Effector memory CD8-positive, alpha-beta T cell (primary cell): ENCODE measurements at places on chromosomes 16 and 17.

GRCh38 chr16:89618109-89618998 lies 4.9 kb downstream of the DPEP1 start:
- no peak for DNase-seq

DNA sequence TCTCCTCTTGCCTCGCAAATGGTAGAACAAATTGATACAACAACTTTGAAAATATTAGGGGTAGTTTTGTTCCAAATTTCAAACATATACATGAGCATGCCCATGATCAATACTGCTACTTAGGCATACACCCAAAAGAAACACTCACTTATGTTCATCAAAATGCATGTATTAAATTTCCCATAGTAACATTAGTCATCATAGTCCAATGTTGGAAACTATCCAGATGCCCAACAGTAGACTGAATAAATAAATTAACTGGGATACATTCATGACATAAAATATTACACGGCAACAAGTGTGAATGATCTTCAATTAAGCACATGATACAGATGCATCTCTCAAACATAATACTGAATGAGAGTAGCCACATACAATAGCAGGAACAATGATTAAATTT lies 391.6 kb downstream of the CDH11 start:
- no peak for DNase-seq

- no peak for DNase-seq
Observed at GRCh38 chr17:77811521-77811920, 147.0 kb upstream of the TNRC6C start.

GRCh38 chr17:53807286-53807685 lies 15.4 kb upstream of the KIF2B start:
- DNase-seq, result no peak

DNA sequence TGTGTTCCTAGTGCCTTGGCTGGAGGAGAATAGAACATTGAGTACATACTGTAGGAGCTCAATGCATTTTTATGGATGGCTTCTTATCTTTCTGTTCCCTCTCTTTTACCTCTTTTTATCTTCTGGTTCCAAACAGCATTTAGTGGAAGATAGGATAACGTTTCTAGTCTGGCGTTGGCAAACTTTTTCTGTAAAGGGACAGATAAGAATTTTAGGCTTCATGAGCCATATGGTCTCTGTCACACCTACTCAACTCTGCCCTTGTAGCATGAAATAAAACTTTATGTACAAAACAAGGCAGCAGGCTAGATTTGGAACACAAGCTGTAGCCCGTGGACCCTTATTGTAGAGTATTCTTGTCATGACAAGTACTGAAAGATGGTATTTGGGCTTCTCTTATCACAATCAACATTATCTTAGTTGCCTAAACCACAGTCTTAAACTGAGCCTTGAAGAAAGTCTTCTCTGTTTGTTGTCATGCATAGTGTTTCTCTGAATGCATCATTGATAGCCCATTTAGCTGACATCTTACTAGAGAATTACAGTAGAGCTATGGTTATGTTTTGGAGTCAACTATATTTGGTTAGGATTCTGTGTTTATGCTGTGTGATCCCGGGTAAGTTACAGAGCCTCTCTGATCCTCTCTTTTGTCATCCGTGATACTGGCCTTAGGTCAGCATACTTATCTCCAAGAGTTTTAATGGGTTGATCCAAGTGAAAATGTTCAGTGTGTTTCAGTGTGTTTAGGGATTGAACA lies 80.2 kb downstream of the HS3ST4 start:
- DNase-seq, result no peak

DNA sequence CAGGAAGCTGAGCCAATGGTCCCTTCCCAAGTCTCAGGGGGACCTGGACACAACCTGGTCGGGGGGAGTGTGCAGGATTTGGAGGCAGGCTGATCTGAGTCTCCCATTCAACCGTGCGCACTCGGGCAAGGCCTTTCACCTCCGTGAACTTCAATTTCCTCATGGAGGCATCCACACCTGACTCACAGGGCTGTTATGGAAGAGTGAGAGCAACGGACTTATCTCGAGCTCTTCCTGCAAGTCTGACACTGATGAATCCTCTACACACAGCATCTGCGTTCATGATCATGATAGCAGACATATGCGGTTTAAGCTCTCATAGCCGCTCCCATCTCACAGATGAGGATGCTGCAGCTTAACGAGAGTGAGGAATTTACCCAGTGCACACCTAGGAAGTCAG lies 21.6 kb downstream of the TIMM22 start:
- no peak for DNase-seq

GRCh38 chr16:79328402-79329165 lies 272.0 kb downstream of the MAF start:
- no peak for DNase-seq

DNA sequence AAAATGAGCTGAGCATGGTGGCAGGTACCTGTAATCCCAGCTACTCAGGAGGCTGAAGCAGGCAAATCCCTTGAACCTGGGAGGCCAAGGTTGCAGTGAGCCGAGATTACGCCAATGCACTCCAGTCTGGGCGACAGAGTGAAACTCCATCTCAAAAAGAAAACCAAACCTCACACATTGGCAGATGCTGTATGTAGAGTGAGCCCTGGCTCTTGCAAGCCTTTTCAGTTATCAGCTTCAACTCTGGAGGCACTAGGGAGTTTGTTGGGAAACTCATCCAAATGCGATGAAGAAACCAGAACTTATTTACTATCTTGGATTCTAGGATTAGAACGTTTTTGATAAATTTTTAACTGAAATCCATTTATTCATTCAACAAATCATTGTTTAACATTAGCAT lies 56.9 kb upstream of the RASL10B start:
- no peak for DNase-seq

DNA sequence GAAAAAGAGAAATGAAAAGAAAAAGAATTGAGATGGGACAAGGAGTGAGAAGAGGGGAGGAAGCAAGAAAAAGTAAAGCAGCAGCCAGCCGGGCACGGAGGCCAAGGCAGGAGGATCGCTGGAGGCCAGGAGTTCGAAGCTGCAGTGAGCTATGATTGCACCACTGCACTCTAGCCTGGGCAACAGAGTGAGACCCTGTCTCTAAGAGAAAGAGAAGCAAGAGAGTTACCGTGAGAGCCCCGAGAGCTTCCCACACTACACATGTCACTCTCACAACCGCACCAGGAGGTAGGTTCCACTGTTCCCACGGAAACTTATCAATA lies 18.8 kb upstream of the LITAF start:
- DNase-seq, result no peak

GRCh38 chr17:1040216-1040600 lies 43.3 kb downstream of the TIMM22 start:
- no peak for DNase-seq

- no peak for DNase-seq
Observed at GRCh38 chr16:73177729-73178295, 129.9 kb upstream of the ZFHX3 start.

DNA sequence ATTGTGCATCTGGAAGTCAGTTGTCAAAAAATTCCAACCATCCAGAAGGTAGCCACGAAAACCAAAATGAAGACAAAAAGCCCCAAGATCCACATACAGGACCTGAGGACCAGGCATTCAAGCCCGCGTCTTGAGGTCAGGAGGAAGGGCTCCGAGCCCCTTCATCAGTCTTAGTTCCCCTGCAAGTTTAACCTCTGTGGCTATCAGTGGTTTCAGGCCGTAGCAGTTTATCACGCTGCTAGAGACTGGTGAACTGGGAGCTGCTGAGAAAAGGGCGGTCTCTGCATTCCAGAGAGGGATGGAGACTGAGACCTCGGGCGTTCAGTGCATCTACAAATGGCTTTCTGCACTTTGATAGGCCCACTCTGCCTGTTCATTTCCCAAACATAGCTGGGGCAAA lies 70.6 kb downstream of the IRF8 start:
- no peak for DNase-seq

GRCh38 chr17:15269780-15270089 lies 4.6 kb upstream of the PMP22 start:
- no peak for DNase-seq

- no peak for DNase-seq
Observed at GRCh38 chr17:35146214-35146833, 1.3 kb upstream of the UNC45B start.

GRCh38 chr17:15262291-15263205 lies 2.6 kb downstream of the PMP22 start:
- no peak for DNase-seq

DNA sequence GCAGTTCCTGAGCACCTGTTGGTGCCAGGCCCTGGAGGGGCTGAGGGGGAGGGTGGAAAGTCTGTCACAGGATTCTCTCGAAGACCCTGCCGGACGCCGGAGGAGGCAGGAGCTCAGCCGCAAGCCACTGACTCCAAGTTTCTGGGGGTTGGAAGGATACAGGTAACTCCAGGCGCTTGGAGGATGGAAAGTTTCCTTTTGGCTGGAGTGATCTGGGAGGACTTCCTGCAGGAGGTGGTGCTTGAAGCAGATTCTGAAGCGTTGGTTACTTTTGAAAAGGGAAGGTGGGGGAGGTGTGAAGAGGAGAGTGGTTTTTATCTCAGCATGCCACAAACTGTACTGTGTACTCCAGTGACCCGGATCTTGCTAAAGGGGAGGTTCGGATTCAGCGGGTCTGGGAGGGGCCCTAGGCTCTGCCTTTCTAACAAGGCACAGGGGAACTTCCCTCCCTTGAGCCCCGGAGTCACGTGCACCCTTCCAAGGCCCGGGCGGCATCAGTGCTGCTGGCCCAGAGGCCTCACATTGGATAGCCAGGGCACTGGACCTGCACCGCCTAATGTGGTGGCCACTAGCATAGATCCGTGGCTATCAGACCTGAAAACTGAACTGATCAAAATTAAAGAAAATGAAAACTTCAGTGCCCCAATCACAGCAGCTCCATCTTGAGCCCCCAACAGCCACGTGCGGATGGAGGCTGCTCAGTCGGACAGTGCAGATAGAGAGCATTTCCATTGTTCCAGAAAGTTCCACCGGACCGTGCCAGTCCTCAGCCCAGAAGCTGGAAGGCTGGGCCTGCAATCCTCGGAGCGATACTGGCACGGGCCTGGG lies 42.2 kb upstream of the GSE1 start:
- DNase-seq, result peak; percentile 73

GRCh38 chr16:2288726-2289125 lies 20.8 kb upstream of the RNPS1 start:
- DNase-seq, result no peak

DNA sequence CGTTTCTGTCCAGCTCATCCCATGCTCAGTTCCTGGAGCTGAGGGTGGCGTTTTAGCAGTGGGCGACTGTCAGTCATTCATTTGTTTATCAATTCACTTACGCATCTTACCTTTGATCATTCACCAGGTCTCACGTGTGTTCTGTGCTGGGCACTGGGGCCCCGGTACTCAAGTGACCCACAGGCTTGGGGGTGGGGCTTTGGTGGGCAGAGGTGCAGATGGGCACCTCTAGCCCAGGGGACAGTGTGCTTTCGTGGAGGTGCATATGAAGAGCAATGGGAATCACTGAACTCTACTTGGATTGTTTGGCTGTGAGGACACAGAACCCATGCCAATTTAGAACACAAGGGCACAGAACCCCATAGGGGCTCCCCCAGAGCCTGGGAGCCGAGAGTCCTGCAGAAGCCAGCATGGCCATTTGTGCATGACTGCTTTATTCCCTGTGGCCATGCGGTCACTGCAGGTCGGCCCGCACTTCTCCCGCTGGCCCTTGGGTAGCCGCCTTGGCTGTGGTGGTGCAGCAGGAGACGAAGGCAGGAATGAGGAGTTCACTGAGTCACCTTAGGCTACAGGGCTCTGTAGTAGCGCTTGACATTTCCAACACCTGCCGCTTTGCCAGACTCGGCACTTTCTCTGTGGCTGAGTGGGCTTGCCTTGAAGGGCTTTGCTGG lies 144.6 kb downstream of the SNX29 start:
- DNase-seq, result no peak

- DNase-seq, result peak; percentile 57
Observed at GRCh38 chr16:17591655-17592405, 121.1 kb upstream of the XYLT1 start.

GRCh38 chr17:56424543-56425044 lies 168.9 kb upstream of the NOG start:
- DNase-seq, result no peak

- no peak for DNase-seq
Observed at GRCh38 chr16:11402745-11403533, 57.7 kb downstream of the RMI2 start.

DNA sequence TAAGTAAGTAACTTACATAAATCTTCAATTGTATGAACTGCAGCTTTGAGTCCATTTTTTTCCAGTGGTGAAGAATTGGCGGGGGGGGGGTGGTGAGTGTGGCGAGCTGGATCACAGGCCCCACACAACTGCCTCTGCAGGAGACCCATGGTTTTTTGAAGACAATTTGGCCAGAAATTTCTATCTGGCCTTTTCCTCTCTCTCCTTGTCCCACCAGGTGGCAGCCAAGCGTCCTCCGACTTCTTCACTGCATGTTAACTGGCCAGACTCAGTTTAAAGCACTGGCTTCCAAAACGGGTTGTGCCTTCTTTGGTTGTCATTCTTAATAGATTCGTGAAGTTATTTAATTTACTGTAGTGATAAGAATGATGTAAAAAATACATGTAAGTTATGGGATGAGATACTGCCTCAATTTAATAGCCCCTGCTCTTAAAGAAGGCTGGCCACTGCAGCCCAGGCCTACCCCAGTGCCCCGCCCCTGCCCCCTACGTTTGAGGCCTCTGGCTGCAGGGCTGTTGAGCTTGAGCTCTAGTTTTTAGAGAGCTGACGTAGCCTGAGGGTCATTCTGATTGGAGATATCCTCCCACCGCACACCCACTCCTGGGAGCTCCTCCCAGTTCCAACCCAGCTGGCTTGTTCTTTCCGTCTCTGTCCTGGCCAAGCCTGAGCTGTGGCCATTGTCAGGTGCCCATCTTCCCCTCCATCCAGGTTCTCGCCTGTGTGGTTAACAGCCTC lies 36.4 kb downstream of the AKAP1 start:
- no peak for DNase-seq

DNA sequence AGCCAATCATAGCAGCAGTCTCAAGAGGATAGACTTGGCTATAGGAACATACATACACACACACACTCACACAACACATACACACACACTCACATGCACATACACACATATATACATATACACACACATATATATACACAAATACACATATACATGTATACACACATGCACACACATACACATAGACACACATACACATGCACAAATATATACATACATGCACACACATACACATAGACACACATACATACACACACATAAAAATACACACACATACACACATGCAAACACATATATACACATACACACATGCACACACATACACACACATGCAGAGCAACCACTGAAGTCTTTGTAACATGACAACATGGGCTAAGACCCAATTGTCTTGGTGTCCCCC lies 19.7 kb downstream of the CBLN1 start:
- no peak for DNase-seq

- no peak for DNase-seq
Observed at GRCh38 chr16:47057630-47057993, 84.1 kb upstream of the DNAJA2 start.
